ENCODE measurements at places on chromosomes 1 and 21.

- DNase-seq = no peak
Observed at GRCh38 chr1:174358786-174359453, 88.8 kb upstream of the GPR52 start.

DNA sequence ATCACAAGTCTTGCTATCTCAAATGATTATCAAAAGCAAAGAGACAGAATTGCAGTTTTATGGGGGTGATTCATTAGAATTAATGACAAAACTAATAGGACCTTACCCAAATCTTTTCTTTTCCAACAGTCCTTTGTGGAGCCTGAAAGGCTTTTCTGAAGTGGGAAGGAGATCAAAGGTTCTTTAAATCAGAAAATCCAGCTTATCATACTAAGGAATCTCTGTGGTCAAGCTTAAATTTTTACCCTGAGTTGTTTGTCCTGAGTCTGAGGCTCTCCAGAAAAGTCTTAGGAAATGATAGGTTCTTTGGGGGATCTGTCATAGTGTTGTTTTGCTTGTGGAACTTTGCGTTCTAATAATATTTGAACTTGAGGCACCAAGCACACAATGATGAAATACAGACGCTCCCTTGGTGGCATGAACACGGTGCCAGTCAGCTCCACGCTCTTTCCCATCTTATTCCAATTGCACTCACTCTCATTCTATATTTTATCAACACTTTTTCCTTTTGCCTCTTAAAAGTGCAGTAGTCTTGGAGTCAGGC lies 38.0 kb upstream of the COL24A1 start:
- DNase-seq = no peak

DNA sequence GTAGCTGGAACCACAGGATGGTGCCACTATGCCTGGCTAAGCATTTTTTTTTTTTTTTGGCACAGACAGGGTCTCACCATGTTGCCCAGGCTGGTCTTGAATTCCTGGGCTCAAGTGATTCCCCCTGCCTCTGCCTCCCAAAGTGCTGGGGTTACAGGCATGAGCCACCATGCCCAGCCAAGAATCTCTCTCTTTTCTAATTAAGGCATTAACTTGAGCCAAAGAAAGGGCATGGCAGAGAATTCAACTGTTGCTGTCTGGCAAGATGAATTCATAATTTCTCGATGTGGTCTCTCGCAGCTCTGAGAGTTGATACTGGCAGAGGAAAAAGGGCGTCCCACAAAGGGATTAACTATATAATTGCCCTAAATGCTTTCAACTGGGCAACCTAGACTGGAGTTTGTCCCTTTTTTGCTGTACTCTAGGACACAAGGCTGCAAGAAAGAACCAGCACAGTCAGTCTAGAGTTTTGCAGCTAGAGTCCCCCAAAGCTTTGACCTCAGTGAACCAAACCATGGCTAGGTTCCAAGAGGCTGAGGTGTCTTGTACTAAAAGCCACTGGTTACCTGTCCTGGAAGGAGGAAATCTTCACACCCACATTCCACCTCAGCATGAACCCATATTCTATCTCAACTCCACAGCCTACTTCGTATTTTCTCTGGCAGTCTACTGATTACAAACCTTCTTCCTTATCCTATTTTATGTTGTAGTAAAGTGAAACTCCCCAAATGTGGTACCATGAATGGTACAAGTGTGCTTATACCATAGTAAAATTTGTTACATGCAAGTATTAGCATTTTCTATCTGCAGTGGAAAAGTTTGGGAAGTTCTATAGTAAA lies 51.2 kb downstream of the OPTC start:
- DNase-seq = no peak

DNA sequence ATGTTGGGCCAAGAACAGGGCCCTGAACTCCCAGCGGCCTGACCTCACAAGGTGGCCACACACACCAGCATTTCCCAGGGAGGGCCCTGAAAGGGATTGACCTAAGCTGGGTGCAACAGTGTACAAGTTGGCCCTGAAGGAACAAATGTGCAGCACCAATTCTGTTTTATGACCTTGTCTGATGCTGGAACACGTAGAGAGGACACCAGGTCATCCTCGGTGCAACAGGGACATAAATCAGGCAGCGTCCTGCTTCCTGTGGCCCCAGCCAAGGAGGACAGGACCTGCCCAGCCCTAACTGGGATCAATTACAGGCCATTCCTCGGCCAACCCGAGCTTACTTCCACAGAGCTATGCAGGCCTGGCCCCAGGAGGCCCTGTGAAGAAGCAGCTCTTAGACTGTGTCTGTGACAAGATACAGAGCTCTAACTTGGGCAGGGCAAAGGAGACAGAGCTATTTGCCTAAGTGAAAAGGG lies 12.8 kb upstream of the PHC2 start:
- no peak for DNase-seq

DNA sequence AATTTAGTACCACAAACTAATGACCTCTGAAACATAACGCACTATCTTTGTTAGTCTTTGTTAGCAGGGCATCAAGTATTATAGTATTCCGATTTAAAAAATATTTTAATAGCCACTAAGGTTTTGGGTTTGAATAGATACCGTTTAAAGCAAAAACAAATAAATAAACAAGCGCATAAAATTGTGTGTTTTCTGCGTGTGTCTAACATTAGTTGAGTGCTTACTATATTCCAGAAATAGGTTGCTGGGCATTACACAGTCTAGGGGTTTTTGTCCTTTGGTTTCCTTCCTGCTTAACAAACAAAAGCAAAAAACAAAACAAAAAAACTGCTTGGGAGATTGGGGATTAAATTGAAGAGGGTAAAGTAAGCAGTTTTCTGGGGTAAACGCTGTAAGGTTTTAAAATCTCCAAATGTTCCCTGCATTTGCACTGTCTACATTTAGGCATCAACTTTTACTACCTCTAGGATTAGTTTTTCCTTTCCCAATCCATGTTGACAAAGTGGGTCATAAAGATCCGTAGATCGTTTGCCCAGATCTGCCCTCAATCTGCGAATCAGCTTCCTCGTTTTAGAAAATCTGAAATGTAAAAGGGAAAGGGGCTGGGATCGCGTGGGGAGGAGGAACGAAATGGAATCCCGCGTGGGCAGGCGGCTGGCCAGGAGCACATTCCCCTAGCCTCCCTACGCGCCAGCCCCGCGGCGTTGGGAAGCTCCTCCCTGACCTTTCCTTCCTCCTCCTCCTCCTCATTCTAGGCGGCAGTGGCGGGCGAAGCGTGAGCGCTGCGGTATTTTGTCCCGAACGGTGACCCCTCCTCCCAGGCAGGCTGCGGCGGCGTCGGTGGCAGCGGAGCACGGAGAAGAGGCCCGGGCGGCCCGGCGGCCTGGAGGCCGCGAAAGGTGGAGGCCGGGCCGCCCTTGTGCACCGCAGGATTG lies at the start of gene KCTD3:
TSS of gene KCTD3 (plus strand) at position 749 of the 935 bp plus-strand sequence. CDS start 382 bp downstream, outside the sequence.
- peak; percentile 77 for DNase-seq

DNA sequence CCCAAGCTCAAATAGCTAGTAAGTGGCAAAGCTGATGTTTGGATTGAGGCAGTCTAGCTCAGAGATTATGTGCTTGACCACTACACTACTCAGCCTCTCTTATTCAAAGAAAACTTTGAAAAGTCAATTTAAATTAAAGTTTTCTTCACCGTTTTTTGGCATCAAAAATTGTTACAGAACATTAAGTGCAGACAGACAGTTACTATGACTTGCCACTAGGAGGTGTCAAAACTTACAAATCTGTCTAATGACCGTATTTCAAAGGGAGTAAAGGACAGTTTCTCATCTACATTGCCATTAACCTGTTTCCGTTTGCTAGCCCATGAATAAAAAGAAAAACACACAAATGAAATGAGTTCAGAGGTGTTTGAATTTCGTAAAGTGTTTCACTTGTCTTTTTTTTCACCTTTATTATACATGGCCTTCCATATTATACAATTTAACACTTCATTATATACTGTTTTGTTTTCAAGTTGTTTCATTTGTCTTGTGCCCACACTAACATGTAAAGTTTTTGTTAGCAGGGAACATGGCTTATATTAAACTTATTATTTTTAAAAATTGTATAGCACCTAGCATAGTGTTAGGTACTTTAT lies 57.4 kb upstream of the MTF2 start:
- peak; percentile 70 for DNase-seq

DNA sequence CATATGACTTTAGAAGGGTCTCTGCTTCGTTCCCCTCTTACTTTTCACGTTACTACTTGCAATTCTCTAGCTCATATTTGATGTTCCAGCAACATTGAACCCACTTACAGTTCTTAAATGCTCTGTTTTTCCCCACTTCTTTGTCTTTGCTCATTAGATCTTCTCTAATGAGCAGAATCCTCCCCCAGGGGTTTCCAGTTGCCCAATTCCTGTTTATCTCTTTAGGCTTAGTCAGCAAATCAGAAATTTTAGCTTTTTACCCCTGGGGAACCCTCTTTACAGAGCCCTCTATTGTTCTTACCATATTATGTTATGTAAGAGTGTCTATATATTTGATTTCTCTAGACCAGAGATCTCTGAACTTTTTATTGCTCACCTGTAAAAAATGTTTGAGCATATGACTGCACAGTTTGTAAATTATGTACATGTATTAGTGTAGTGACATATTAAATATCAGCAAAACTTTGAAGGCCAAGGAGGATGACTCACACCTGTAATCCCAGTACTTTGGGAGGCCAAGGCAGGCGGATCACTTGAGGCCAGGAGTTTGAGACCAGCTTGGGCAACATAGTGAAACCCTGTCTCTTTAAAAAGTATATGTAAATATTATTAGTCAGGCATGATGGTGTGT lies 71.4 kb downstream of the FNBP1L start:
- DNase-seq = no peak

- no peak for DNase-seq
Observed at GRCh38 chr1:229025576-229025975, 245.3 kb upstream of the RAB4A start.

DNA sequence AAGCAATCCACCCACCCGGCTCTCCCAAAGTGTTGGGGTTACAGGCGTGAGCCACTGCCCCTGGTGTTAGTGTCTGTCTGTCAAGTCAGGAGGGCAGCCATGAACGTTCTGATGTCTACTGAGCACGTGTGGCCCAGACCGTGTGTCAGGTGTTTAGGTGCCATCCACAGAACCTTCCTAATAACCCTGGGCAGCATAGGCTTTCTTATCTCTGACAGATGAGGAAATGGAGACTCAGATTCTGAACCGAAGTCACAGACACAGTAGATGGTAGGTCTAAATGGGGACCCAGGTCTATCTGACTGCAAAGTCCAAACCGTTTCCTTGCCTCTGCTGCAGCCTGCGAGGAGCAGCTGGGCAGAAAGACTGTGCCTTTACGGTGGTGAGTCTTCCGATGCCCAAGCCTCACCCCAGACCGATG lies 622 bp upstream of the IL6R start:
- peak; percentile 55 for DNase-seq

DNA sequence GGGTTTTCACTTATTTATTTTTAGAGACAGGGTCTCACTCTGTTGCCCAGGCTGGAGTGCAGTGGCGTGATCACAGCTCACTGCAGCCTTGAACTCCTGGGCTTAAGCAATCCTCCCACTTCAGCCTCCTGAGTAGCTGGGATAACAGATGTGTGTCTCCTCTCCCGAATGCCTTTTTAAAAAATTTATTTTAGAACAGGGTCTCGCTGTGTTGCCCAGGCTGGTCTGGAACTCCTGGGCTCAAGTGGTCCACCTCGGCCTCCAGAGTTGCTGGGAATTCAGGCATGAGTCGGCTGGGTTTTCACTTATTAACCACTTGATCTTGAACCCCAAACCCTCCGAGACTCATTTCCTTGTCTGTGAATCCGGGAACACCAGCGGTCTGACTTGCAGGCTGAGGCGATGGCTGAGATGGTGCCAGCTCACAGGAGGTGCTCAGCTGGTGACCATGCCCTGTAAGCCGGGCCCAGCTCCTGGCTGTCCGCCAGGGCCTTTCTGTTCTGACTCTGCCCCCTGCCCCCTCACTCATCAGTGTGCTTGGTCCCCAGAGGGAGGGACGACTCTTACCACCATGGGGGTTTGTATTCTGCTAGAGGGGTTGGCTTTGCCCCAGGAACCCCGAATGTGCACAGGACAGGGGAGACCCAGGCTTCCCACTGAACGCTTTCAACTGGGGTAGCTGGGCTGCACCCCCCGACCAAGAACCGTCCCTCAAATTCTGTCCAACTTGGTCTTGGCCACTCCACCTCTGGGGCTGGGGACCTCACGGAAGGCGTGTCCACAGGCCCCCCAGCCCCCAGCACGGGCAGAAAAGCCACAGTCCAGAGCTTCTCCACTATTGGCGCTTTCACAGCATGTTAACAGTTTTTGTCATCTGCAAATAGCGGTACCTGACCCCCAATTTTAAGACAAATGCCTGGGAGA lies 22.5 kb downstream of the MMEL1 start:
- DNase-seq = no peak
